IMR-90 (cell line): ENCODE measurements at places on chromosomes 13 and 19. TPM values are rescaled to one million over a fixed set of nuclear protein-coding genes. Genes with fewer than 3 reads are reported as not detected.

ZNF223 gene
- 2.1 and 2.3 TPM in 2 replicates for polyA plus RNA-seq

NKPD1 gene
- polyA plus RNA-seq = 0.09 and 0.14 TPM in 2 replicates

PCDH17 gene
- not detected in 2 replicates for polyA plus RNA-seq

GRCh38 chr13:20197361-20197834 is 4.7 kb upstream of the GJB2 start:
- peak; percentile 56 for DNase-seq

GRCh38 chr13:33106656-33107360 is 90.6 kb downstream of the KL start:
- peak; percentile 62 for DNase-seq

- no peak for DNase-seq
Measured at GRCh38 chr13:30978981-30979956, 46.8 kb downstream of the TEX26 start.

GRCh38 chr13:108313382-108313781 is 43.9 kb downstream of the TNFSF13B start:
- no peak for DNase-seq

DNA sequence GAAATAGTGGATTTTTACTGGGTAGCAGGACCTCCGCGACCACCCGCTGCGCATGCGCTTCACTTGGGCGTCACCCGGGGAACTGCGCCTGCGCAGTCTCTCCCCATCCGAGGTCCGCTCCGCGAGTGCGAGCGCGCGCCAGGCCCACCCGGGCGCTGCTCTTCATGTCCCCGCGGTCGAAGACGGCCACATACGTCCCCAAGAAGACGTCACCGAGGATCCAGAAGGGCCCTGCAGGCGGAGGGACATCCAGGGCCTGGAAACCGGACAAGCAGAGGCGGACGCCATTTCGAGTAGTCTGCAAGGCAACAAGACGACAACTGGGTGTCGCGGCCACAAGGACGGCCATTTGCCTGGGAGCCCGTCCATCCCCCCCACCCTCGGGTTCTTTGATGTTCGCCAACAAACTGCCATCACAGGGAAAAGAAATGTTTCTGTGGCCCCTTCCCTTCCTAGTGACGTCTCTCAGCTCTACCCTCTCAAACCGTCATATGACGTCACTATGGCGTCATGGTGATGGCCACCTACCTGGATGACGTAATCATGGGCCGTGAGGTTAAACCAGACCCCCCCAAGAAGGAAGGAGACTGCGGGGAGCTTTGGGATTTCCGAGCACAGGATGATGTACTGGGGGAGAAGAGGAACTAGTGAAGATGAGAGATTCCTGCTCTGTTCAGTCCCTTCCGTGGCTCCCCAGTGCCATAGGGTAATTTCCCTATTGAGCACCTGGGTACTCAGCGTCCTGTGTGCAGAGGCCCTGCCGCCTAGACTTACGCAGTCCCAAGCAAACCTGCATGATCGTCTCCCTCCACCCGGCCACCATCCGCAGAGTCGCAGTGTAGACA is 6.7 kb downstream of the NAPSA start:
- DNase-seq = peak; percentile 20

DNA sequence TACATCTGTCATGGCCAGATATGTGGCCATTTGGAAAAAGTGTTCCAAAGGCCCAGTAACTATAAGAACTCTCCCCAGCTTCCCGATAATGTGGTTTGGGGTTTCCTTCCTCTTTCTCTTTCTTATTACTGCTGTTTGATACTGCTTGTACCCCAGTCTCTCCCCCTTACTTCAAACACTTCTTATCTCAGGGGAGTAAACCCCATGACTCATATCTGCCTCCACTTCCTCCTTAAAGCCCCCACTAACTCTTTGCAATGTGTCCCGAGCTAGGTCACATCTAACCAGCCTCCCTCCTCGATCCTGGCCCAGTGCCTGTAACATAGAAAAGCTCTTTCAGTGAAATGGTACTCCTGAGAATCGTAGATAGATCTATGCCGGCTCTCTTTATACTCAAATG is 82.4 kb upstream of the STARD13 start:
- no peak for DNase-seq

GRCh38 chr13:59447031-59447430 is 716.7 kb downstream of the DIAPH3 start:
- DNase-seq = no peak

DNA sequence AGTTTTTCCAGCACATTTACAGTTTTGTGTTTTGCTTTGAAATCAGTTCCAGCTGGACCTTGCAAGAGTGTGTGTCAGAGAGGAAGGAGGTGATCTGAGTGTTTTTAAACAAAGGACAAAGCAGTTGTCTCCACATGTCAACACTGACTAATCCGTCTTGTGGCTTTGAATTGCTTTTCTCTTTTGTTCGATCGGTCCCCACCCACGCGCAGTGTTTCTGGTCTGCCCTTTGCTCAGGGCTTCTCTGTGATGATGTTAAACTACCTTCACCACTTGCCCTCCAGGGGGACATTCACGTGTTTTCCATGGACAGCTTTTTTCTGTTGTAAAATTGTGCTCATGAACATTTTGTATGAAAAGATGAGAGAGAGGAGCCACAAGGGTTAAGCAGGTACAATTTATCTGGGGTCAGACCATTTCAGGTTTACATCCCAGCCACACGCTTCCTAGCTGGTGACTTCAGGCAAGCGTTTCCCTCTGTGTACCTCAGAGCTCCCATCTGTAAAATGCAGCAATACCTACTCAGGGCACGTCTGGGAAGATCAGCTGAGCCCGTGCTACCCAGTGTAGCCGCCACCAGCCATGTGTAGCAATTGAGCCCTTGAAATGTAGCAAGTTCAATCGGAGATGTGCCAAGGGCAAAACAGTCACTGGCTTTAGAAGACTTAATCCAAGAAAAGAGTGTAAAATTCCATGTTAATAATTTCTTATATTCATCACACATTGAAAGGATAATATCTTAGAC is 13.5 kb upstream of the PLA2G4C start:
- peak; percentile 73 for DNase-seq

DNA sequence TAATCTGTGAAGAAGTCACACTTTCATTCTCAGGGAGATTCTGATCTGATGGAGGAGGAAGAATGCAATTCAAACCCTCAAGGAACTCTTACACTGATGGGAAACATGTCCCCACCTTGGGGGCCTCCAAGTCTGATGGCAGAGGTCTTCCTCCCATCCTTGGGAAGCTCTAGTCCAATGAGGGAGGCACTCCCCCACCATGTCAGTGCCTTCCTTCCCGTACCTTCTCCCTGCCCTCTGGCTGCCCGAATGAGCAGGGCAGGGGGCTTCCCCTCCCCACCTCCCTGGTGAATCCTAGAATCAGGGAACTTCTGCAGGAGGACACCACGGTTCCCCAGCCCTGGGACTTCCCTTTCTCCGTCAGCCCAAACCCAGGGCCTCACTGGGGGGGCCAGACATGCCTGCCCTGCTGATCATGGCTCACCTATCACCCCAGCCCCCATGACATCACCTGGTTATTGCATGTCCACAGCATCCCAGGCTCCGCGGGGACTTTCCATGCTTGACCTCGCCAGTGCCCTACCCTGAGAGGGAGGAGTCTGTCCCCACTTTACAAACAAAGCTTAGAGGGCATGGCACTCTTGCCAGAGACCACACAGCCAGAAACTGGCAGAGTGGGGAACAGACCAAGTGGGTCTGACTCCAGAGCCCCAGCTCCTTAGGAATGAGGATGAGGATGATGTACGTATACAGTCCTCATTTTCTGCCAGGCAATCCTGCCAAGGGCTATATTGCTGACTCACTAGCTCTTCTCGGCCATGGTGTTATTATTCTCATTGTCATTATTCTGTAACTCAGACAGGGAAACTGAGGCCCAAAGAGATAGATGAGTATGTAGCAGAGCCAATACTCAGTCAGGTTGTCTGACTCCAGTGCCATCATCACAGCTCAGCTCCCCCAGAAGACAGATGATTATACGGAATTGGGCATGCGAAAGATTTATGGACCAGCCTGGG is 9.6 kb upstream of the BCL3 start:
- no peak for DNase-seq

- no peak for DNase-seq
Measured at GRCh38 chr19:38877781-38878574, at the start of gene RINL. RINL (minus strand) TSS chr19:38878275; CDS start chr19:38876742, 1,533 bp downstream.

GRCh38 chr19:31258211-31259052 is 90.8 kb downstream of the TSHZ3 start:
- no peak for DNase-seq

DNA sequence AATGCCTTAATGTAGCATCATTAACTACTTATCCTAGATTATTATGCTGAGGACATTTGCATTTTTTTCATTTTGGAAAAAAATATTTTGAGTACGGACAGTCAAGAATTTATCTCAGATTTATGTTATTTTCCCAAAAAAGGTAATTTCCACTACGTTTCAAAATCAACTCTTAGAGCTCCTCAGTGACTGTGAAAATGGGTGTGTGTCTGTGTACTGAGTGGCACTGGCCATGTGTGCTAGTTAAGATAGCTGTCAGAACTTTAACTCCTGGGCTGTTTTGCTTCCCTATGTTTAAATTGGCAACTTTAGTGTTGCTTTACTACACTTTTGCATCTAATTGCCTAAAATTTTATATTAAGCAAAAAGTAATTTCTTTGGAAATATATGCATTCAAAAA is 927.4 kb downstream of the EFNB2 start:
- DNase-seq = no peak

GRCh38 chr19:16078759-16079707 is 2.7 kb downstream of the TPM4 start:
- peak; percentile 98 for DNase-seq

GRCh38 chr13:95441326-95441725 is 111.2 kb upstream of the CLDN10 start:
- no peak for DNase-seq

DNA sequence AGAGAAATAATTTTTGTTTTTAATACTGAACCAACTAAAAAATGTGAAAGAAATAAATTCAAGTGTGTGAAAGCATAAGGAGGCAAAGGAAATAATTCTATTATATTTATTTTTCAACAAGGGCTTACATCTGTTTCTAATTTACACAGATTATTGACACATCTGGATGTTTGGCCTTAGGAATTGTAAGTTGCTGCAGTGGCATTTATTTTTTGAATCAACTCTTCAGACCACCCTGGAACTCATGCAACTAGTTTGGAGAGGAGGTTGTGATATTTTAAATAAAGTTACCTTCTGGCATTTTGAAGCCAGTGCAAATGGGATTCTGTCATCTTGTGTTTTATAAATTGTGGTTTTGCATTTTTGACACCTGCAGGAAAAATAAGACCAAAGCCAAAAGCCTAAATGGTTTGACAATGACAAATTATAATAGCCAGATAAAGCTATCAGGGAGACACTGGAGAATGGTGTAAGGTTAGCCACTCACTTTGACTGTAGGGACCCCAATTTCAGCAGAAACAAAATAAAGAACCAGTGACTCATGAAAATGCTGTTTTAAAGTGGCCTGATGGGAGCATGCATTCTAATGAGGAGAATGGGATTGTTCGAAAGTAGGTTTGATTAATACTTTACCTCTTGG is 192.9 kb downstream of the KLF5 start:
- no peak for DNase-seq
